Uterus (tissue), 4 donors: ENCODE measurements at places on chromosomes 3 and 15. TPM values are rescaled to one million over a fixed set of nuclear protein-coding genes. Genes with fewer than 3 reads are reported as not detected.
A peak's percentile ranks its signal among the peaks of the same experiment; 100 is the strongest.

PLA2G4E gene
- not detected for total RNA-seq

TIGIT gene
- total RNA-seq: 0.28 TPM

ECE2 gene
- total RNA-seq: not detected

OCA2 gene
- 0.55 TPM for total RNA-seq

IL12A gene
- not detected for total RNA-seq

GLCE gene
- 10.6 TPM for total RNA-seq

POPDC2 gene
- total RNA-seq: 4.9 TPM

GP5 gene
- 0.24 TPM for total RNA-seq

PPP2R3A gene
- 22.9 TPM for total RNA-seq

- no peak overlapping the region for H3K4me3 ChIP-seq
- no peak overlapping the region for H3K27ac ChIP-seq
- no peaks in the 10 kb centered on the region for H3K27me3 ChIP-seq
- H3K36me3 ChIP-seq: no peaks in the 10 kb centered on the region
These were observed 15.8 kb upstream of the RHO start for GRCh38 chr3:129512595-129512994.

DNA sequence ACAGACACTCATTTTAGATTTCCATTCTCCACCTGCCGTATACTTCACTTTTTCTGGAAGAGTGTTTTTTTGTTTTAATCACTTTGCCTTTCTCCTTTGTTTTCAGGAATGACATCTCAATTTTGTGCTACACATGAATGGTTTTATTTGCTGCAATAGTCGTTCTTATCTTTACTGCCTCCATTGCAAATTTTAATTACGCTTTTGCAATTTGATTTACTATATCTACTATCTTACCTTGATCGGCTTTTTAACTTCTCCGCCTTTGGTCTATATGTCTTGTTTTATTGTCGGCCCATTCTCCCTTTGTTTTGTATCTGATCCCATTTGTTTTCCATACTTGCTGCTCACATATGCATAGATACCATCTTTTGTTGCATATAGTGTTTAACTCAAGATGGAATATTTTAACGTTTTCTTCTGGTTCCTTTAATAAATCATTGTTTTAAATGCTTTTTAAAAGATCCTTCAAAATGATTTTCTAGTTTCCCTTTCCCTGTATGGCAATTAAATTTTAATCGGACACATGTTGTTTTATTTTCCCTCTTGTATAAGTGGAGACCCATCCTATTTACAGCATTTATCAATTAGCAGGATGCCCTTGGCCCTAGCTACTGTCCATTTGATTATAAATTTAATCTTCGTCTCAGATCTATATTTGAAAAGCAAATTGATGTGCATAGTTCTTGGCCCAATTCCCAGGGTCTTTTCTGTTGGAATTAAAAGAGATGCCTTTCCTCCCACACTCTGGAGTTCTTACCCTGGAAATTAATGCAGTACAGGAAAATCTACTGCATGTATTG is 97.2 kb upstream of the CNTN4 start:
- H3K4me3 ChIP-seq: no peak overlapping the region
- DNase-seq: no peak
- no peaks in the 10 kb centered on the region for H3K27me3 ChIP-seq
- H3K4me1 ChIP-seq: no peaks in the 10 kb centered on the region
- H3K36me3 ChIP-seq: no peaks in the 10 kb centered on the region

- H3K27ac ChIP-seq: no peak overlapping the region
- H3K27me3 ChIP-seq: no peaks in the 10 kb centered on the region
- H3K4me3 ChIP-seq: no peak overlapping the region
- no peak for DNase-seq
These were observed 35.6 kb downstream of the FRMD5 start for GRCh38 chr15:44159492-44159891.

DNA sequence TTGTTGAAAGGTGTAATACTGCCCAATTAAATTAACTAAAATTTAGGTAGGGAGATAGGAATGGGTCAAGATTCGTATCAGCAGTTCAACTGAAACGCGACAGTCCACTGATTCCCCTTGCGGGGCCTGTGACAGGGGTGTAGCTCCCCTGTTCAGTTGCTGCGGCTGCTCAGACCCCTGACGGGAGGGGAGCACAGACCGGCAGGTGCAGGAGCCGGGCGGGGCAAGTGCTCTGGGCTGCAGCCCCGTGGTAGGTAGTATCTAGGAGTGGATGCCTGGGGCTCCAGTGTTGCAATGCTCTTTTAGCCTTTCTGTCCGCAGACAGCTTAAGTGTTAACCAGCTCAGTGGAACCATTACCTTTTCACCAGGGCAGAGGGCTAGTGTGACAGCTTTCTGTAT is 164.9 kb downstream of the ROBO2 start:
- no peak overlapping the region for H3K4me3 ChIP-seq
- H3K27ac ChIP-seq: no peak overlapping the region
- no peaks in the 10 kb centered on the region for H3K27me3 ChIP-seq
- no peaks in the 10 kb centered on the region for H3K36me3 ChIP-seq
- no peak for DNase-seq

DNA sequence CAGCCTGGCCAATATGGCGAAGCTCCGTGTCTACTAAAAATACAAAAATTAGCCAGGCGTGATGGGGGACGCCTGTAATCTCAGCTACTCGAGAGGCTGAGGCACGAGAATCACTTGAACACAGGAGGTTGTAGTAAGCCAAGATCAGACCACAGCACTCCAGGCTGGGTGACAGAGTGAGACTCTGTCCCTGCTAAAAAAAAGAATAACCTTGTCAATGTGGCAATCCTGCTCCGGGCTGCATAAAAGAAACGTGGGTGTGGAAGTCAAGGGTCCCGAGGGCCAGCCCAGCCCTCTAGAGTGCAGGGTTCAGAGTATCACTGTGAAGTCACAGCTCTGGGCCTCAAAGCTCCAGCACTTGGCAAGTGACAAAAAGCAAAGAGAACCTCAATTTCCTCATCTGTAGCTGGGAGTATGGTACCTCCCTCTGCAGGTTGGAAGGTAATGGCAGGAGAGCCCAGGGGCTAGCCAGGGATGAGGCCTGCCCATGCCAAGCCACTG is 73.5 kb upstream of the IQSEC1 start:
- DNase-seq: no peak
- no peak overlapping the region for H3K4me3 ChIP-seq
- no peak overlapping the region for H3K27ac ChIP-seq
- no peaks in the 10 kb centered on the region for H3K27me3 ChIP-seq

GRCh38 chr3:194989241-194989640 is 281.7 kb downstream of the XXYLT1 start:
- H3K27ac ChIP-seq: no peak overlapping the region
- no peaks in the 10 kb centered on the region for H3K27me3 ChIP-seq
- H3K36me3 ChIP-seq: no peaks in the 10 kb centered on the region
- H3K4me3 ChIP-seq: no peak overlapping the region
- H3K4me1 ChIP-seq: no peaks in the 10 kb centered on the region

DNA sequence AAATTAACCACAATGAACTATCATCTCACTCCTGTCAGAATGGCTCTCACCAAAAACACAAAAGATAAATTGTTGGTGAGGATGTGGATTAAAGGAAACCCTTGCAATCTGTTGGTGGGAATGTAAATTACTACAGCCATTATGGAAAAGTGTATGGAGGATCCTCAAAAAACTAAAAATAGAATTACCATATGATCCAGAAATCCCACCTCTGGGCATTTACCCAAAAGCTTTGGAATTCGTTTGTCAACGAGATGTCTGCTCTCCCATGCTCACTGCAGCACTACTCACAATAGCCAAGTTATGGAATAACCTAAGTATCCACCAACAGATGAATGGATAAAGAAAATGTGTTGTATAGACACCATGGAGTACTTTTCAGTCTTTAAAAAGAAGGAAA is 21.6 kb downstream of the FSIP1 start:
- no peak overlapping the region for H3K27ac ChIP-seq
- no peak for DNase-seq
- H3K27me3 ChIP-seq: no peaks in the 10 kb centered on the region
- no peaks in the 10 kb centered on the region for H3K36me3 ChIP-seq
- H3K4me3 ChIP-seq: no peak overlapping the region

DNA sequence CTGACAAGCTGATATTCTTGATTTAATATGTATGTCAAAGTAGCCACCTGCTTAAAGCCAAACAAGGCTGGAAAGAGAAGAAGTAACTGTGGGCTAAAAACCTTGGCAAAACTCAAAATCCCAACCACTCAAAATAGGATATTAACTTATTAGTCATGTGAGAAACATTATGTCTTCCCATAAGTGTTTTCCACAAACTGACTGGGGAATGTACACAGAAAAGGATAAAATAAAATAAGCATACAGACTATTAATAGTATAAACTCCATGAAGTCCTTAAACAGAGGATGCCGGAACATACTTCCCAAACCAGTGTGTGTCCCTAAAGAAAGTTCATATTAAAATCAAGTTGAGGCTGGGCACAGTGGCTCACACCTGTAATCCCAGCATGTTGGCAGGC is 263.7 kb upstream of the THBS1 start:
- no peaks in the 10 kb centered on the region for H3K36me3 ChIP-seq
- no peaks in the 10 kb centered on the region for H3K4me1 ChIP-seq
- no peak overlapping the region for H3K4me3 ChIP-seq
- H3K27me3 ChIP-seq: no peaks in the 10 kb centered on the region

DNA sequence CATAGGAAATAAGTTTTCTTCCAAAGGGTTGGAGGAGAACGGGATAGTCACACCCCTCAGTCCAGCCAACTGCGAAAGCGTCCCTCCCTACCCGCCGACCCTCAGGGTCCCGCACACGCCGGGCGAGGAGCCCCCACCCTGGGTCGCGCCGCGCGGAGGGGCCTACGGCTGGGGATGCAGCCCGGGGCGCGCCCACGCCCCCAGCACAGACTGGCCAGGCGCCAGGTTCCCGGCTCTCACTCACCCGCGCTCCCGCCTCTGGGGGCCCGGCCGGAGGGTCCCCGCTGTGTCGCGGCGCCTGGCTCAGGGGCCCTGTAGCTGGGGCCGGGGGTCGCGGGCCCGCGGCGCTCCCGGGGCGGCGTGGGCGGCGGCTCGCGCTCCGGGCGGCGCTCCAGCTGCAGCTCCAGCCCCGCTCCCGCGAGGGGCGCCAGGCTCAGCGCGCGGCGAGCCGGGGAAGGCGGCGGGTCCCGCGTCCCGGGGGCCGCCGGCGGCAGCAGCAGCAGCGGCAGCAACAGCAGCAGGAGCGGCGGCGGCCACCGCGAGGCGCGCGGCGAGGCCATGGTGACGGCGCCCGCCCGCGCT is 375 bp downstream of the HEG1 start:
- no peaks in the 10 kb centered on the region for H3K27me3 ChIP-seq
- H3K27ac ChIP-seq: peak overlapping the region; percentile 96
- peaks cover 4% of the 10 kb centered on the region for H3K4me1 ChIP-seq
- peak overlapping the region; percentile 70 for H3K4me3 ChIP-seq

- no peak for DNase-seq
- no peak overlapping the region for H3K27ac ChIP-seq
- no peaks in the 10 kb centered on the region for H3K36me3 ChIP-seq
- H3K4me1 ChIP-seq: no peaks in the 10 kb centered on the region
These were observed 165.0 kb downstream of the ABHD5 start for GRCh38 chr3:43855674-43856299.

- H3K27ac ChIP-seq: no peak overlapping the region
- H3K36me3 ChIP-seq: no peaks in the 10 kb centered on the region
- H3K27me3 ChIP-seq: no peaks in the 10 kb centered on the region
- no peak for DNase-seq
- no peak overlapping the region for H3K4me3 ChIP-seq
These were observed 302.8 kb downstream of the FHIT start for GRCh38 chr3:60948488-60948887.
